ENCODE measurements at places on chromosomes 6 and 20.

DNA sequence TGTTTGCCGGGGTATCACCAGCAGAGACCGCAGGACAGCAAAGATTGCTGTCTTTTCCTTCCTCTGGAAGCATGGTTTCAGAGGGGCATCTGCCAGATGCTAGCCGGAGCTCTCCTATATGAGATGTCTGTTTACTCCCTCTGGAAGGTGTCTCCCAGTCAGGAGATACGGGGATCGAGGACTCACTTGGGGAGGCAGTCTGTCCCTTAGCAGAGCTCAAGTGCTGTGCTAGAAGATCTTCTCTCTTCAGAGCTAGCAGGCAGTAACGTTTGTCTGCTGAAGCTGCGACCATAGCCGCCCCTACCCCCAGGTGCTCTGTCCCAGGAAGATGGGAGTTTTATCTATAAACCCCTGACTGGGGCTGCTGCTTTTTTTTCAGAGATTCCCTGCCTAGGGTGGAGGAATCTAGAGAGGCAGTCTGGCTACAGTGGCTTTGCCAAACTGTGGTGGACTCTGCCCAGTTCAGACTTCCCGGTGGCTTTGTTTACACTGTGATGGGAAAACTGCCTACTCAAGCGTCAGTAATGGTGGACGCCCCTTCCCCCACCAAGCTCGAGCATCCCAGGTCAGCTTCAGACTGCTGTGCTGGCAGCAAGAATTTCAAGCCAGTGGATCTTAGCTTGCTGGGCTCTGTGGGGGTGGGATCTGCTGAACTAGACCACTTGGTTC is 133.0 kb upstream of the FLRT3 start:
- no peak for DNase-seq

GRCh38 chr6:157268835-157269234 is 54.5 kb downstream of the TMEM242 start:
- peak; percentile 50 for DNase-seq

- no peak for DNase-seq
Observed at GRCh38 chr6:167481307-167481926, 156.5 kb downstream of the TTLL2 start.

- DNase-seq: peak; percentile 25
Observed at GRCh38 chr20:44731657-44732056, 14.0 kb upstream of the KCNK15 start.

DNA sequence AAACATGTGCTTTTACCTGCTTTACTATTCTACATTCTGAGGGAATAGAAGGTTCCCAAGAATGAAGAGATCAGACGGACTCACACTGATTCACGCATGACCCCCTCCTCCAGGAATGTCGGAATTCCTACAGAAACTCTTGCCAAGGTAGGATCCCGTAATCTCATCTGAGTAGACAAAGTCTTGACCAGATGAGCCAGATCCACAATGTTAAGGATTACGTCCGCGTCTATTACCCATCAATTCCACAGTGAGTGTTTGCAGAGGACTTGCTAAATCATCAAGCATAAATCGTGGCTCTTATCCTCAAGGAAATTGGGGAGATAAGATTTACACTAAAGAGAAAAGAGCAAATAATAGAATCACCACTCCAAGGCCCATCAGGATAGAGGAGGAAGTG is 245.9 kb upstream of the FOXQ1 start:
- no peak for DNase-seq

- no peak for DNase-seq
Observed at GRCh38 chr6:55726144-55726543, 147.2 kb upstream of the HMGCLL1 start.

- DNase-seq: no peak
Observed at GRCh38 chr20:52459150-52459549, 267.6 kb upstream of the ZFP64 start.

DNA sequence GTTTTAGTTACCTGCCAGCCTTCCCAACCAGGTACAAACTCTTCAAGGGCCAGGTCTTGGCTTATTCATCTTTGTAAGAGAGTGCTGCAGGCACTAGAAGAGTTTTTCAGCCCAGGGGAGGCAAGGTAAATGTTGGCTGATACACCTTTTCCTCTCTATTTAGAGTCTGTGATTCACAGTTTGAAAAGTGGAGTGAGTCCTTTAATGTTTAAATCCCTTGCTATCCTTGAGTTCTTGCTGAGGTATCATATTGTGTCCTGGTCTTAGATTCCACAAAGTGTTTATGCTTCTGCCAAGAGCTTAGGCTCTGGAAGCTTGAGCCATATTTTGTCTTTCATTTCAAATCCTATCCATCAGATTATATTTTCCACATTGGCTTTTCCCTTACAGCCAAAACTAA is 52.8 kb upstream of the CITED2 start:
- DNase-seq: no peak

DNA sequence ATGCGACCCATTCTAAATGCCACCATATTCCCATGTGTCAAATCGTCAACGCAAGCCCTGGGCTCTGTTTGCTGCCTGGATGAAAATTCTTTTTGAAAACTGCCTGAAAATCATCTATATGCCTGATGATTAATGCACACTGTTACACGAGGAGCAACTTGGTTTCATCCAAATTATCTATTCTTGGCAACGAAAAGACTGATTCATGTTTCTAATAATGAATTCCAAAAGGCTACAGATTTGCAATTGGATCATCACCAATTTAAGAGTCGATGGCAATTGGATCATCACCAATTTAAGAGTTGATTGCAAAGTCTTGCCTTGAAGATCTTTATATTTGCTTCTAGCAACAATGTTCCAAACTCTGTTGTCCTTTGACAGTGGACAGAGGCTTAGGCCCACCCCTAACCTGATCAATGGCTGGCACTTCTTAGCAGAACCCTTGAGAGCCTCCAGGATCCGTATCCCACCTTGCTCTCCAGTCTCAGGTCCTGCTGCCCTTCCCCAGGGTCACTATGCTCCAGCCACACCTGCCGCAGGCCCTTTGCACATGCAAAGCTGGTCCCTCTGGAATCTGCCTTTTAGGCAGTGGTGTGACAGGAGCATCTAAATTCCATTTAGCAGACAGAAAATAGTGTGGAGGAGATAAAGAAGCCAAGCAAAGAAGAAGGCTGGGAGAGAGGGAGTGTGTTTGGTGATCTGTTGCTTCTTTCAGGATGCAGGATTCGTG is 460.9 kb upstream of the SULF2 start:
- DNase-seq: no peak

DNA sequence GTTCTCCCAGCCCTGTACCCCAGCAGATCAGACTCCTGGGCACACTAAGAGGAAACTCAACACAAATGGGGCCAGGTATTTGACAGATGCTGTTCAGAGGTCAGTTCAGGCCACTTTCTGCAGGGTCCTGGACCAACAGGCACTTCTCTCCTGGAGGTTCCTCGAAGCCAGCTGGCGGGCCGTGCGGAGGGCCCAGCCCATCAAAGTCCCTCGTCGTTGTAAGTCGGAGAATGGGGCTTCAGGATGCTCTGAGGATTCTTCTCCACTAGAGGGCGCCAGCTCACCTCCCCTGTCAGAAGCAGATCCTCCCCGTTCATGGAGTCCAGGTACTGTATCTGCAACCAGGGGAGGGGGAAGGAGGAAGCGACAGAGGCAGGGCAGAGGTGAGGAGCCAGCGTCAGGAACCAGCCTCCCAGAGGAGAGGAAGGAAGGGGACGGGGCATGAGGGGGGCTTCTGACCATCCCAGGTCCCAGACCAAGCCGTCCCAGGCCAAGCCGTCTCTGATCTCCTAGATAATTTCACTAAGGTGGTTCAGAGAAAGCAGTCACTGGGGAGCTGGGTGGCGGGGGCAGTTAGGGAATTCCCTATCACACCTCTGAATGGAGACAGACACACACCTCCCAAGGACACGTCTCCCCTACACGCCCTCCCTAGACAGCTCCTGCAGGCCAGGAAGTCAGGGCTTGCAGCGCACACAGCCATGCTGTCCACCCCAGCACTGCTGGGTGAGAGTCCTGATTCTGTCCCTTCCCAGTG is 11.7 kb upstream of the FAM83C start:
- peak; percentile 71 for DNase-seq

GRCh38 chr6:24191346-24191745 is 65.3 kb downstream of the NRSN1 start:
- DNase-seq: no peak

GRCh38 chr6:82954937-82955577 is 110.6 kb downstream of the UBE3D start:
- DNase-seq: no peak

Measured in left ventricle myocardium inferior (tissue), 1 donor.